ENCODE measurements at places on chromosomes 7 and 10.

DNA sequence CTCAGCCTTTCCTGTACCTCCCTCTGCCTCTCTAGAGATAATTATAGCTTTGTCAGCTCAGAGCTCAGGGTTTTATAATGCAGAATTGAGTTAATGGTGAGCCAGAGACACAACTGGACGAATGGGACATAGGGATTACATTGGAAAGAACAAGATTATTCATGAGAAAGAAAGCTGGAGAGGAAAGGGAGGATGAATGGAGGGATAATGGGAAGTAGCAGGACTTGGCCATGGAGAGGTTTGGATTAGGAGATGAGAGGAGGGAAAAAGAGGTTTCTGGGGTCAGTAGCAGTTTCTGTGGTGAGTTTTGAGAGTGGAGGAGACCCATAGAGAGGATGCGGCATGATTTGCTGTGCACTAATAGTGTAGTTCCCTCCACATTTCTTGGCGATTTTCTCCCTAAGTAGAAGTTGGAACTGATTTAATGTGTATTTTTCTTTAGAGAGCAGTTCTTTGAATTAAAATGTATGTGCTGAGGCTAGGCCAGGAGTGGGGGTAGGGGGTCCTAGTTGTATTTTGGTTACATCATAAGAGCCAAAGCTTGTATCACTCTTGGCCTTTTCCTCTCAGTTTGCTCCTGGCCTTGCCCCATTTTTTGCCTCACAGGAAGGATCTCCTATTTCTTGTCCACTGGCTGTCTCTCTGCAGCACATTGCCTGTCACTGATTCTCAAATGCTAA lies 107.4 kb downstream of the MKX start:
- no peak for DNase-seq

GRCh38 chr10:49129376-49129775 lies 4.4 kb downstream of the FAM170B start:
- no peak for DNase-seq

DNA sequence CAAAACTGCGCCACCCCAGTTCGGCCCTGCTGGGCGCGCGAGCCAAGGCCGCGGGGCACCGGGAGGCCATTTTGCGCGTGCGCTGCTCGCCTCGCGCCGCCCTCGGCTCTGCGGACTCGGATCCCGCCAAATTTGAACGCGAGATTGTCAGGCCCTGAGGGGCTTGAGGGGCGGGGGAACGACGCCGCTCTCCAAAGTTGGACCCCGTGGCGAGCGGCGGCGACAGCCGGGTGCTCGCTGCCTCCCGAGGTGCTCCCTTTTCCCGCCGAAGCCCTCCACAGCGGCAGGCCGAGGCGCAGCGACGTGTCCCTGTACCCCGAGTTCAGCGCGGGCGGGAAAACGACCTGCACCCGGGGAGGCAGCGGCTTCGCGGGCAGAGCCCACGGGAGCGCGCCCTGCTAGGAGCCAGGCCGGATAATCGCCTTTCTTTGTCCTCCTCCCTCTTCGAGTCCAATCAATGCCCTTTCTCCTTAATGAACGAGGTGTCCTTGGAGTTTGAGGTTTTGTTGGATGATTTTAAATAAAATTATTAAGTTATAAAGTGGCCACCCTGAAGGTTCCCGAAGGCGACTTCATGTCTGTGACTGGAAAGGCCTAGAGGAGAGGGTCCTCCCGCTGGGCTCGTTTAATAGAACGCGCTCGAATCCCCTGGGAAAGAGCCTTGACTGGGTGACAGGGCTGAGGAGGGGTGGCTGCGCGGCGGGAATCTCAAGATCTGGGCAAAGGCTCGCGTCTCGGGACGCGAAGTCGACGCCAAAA lies 10.7 kb upstream of the SPAG6 start:
- DNase-seq, result peak; percentile 41

GRCh38 chr7:1137517-1138167 lies 22.4 kb downstream of the ZFAND2A start:
- no peak for DNase-seq

- no peak for DNase-seq
Measured at GRCh38 chr7:55431898-55432297, 66.8 kb downstream of the LANCL2 start.

GRCh38 chr10:16458166-16458955 lies 21.6 kb downstream of the PTER start:
- DNase-seq, result no peak

- DNase-seq, result peak; percentile 10
Measured at GRCh38 chr7:45923290-45923689, 2.2 kb upstream of the IGFBP3 start.

DNA sequence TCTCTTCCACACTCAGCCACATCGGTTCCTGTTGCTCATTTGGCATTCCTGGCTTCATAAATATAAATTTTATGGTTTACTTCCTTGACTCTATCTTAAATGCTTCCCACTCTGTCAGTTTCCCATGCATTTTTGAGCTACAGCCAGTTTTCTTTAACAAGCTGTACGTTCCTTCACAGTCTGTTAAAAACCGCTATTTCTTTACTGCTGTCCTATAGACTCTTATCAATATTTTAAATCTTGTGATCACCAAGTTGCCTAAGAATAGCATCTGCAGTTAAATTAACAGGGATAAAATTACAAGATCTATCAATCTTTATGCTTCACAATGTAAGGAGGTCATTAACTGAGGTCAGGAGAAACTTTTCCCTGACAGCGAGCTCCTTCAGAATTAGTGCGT lies 103.1 kb upstream of the RHOBTB1 start:
- no peak for DNase-seq

- no peak for DNase-seq
Measured at GRCh38 chr10:119256030-119256429, 48.7 kb downstream of the GRK5 start.

GRCh38 chr10:7855205-7855604 lies 36.9 kb downstream of the TAF3 start:
- no peak for DNase-seq

GRCh38 chr7:94529516-94529915 lies 19.9 kb downstream of the CASD1 start:
- DNase-seq, result no peak

- DNase-seq, result no peak
Measured at GRCh38 chr7:73715648-73716317, 3.7 kb downstream of the STX1A start.

GRCh38 chr7:1544896-1545416 lies 11.0 kb downstream of the TMEM184A start:
- DNase-seq, result no peak

DNA sequence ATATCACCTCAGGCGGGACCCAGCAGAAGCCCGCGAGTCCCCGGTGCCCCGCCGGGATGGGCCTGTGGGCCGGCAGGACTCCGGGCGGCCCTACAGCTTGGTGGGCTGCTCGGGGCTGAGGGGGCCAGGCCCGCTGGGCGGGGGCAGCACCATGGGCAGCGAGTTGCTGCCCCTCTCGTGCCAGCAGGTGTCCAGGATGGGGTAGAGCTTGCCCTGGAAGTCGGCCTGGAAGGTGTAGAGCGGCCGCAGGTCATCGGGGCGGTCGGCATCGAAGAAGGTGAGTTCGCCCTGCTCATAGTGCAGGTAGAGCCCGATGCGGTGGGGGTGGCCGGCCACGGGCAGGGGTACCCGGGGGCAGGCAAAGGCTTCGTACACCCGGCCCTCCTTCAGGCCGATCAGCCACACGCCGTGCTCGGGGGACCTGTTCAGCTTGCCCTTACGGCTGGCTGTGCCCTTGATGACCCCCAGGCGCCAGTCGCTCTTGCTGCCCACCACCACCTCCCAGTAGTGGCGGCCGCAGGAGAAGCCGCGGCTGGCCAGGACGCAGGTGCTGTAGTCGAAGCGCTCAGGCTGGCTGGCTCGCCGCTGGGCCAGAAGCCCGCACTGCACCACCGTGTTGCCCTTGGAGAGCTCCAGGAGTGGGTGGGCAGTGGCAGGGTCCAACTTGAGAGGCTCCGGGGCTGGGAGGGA lies 4.3 kb upstream of the NSUN5 start:
- no peak for DNase-seq

- DNase-seq, result no peak
Measured at GRCh38 chr10:2019281-2019680, 282.0 kb upstream of the ADARB2 start.

DNA sequence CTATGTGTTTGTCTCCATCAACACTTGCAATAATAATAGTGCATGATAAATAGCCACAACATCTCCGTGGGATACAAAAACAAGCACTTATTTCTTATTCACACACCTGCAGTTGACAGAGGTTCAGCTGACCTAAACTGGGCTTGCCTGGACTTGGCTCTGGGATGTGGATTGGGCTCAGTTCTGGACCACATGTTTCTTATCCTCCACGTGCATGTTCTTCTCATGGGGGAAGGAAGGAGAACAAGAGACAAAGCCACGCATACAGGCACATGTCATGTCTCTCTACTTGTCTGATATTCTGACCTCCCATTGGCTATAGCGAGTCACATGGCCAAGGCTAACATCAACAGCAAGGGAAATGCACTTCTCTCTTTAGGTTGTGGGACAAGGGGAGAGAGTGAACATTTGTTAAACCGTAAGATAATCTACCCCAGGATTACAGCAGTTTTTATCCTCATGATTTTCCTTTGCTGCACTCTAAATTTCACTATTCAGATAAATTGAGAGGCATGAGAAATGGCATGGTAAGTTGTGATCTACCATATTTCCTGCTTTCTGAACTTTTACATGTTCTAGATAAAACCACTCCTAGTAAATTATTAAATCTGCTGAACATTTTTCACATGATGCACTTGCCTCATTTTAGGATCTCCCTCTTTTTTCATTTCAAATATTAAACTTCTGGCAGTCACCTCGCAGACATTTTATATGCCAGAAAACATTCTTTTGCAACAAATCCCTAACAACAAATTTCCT lies 33.7 kb downstream of the CFAP58 start:
- no peak for DNase-seq

DNA sequence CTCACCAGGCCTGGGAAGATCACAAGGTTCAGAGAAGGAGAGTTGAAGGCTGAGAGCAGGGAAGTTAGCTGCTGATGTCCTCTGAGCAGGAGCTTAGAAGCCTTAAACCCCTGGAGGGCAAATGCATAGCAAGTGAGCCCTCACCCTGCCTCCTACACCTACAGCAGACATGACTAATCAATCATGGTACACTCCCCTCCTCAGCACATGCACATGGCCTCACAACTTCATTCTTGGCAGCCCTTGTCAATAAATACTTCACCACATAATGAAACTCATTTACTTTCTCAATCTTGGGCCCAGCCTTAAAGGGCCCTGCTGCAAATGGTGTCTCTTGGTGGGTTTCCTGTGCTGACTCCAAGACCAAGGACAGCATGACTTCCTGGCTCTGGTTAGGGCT lies 12.9 kb downstream of the MMRN2 start:
- DNase-seq, result no peak

GRCh38 chr7:41287559-41288335 lies 415.1 kb downstream of the INHBA start:
- no peak for DNase-seq

GRCh38 chr7:105245398-105246114 lies 143.2 kb downstream of the SRPK2 start:
- no peak for DNase-seq

- no peak for DNase-seq
Measured at GRCh38 chr7:13047061-13047460, 359.6 kb downstream of the ARL4A start.

GRCh38 chr10:1102831-1103230 lies 46.6 kb downstream of the WDR37 start:
- no peak for DNase-seq

DNA sequence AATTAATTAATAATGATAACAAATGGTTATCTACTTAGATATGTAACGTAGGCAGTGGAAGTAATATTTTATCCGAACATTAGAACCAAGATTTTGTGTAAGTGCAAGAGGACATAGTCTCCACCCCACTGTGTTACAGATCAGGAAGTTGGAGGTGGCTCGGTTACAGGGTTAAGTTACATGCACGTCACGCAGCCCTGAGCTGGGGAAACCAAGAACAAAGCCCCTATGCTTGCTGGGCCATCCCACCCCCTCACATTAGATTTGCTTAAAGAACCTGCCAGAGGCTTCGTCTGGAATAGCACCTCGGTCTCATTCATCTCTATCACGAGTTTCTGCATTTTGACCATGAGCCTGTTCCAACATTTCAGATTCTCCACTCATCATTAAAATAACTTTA lies 214.1 kb downstream of the ADARB2 start:
- no peak for DNase-seq

DNA sequence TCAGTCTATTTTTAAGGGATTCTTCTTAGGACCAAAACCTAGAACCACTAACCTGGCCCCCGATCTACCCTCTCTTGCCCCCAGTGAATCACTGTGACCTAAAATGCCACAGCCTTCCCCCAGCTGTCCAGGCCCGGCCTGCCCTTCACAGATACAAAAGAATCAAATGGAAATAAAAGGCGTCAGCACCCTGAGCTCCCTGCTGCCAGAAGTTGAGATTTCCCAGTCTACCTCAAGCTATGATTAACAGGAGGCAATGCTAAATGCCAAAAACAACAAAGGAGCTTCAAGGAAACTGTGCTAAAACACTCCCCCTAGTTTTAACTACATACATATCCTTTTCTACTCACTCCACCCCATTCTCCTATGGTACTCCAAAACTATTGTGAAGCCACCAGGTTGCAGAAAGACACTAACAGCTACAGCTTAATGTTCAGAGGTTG lies 67.8 kb downstream of the GSAP start:
- DNase-seq, result no peak

DNA sequence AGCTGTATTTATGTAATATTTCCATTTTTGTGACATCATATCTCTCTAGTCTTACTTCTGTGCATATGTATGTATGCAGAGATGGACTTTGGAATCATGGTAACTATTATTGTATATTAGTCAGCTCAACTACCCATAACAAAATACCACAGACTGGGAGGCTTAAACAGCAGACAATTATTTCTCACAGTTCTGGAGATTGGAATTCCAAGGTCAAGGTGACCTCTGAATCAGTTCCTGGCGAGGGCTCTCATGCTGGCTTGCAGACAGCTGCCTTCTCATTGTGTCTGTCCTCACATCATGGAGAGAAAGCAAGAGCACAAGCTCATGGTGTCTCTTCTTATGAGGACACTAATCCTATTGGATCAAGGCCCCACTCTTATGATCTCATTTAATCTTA lies 79.1 kb downstream of the RAMP3 start:
- DNase-seq, result no peak

DNA sequence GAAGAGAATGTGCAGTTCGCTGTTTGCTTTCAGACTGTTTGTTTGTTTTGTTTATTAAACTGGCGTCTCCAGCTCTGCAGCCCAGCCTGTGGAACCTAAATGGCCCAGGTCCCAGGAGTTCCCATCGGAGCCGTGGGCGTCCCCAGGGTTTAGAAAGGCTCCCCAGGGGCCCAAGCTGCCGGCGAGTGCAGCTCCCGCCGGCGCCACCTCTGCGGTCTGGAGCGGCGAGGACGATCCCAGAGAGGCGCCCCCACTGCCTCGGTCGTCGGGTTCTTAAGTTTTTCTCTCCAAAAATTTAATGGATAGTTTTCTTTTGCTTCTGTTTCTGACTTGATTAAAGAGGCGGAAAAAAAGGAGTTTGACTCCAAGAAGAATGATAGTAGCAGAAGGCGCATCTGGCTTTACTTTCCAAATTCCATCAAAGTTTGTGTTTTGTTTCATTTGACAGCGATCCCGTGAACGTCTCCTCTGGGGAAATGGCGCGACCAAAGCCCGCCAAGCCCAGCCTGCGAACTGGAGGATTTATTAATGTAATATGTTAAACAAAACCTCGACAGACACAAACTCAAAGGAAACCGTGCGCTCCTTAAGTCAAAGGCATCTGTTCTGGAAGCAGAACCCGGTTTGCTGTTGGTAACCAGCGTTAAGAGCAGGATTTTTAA lies 718 bp upstream of the FZD1 start:
- DNase-seq, result no peak

- no peak for DNase-seq
Measured at GRCh38 chr10:82148764-82149163, 273.8 kb downstream of the NRG3 start.

GRCh38 chr7:126608339-126608776 lies 644.4 kb downstream of the GRM8 start:
- DNase-seq, result no peak

- no peak for DNase-seq
Measured at GRCh38 chr10:12910835-12911234, 90.7 kb downstream of the CCDC3 start.
